PC-9 (cell line): ENCODE measurements at places on chromosomes 12 and 14.

GRCh38 chr12:21190016-21190415 lies 59.0 kb downstream of the SLCO1B1 start:
- no peak for DNase-seq

DNA sequence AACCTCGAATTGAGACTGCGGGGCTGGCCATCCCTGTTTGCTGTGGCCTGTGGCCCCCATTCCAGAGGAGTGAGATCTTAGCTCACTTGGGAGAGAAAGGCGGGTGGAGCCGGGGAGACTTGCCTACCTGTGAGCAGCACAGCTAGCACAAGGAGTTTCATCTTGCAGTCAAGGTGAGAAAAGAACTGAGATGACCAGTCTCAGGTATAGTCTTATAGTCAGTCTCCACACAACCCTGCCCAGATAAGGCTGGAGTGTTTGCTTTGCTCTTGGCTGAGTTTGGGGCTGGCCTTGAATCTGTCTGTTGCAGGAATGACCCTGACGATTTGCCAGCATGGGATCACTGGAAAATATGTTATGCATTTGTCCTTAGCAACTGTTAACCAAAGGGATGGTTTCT lies at the start of gene PLA2G1B:
Gene PLA2G1B (minus strand): TSS at position 187 of the 400 bp plus-strand sequence. CDS start 26 bp downstream, at position 161.
- DNase-seq: no peak

GRCh38 chr14:66619952-66620351 lies 112.0 kb downstream of the GPHN start:
- no peak for DNase-seq

DNA sequence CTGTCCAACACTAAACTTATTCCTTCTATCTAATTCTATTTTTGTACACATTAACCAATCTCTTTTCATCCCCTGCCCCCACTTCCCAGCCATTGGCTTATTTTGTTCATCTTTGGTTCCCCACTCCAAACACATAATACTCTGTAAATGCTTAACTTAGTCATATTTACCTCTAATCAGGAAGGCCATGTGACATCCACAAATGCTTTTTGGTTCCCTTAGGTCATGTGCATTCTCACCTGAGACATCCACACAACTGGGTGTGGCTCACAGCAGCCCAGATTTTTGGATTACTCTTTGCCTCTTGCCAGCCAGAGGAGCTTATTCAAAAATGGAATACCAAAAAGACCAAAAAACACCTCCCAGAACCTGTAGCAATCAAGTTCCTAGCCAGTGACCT lies 28.4 kb downstream of the ARL1 start:
- no peak for DNase-seq

DNA sequence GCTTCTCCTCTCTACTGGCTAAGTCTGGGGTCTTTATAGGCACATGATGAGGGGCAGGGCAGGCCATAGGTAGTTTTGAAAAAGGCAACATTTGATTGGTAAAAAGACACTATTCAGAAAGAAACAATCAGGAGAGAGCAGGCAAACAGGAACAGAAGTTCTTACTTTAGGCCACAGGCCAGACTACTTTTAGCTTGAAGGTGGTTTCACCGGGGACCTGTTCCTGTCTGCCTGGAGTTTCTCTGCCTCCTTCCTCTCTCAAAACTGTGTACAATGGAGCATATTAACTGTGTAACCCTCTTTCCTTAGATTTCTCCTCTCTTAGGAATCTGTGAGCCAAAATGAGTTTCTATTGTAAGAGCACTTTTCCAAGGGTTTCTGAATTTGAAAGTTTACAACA lies 167.9 kb upstream of the AVPR1A start:
- no peak for DNase-seq
